ENCODE measurements at places on chromosomes 13 and 19.
A peak's percentile ranks its signal among the peaks of the same experiment; 100 is the strongest.

DNA sequence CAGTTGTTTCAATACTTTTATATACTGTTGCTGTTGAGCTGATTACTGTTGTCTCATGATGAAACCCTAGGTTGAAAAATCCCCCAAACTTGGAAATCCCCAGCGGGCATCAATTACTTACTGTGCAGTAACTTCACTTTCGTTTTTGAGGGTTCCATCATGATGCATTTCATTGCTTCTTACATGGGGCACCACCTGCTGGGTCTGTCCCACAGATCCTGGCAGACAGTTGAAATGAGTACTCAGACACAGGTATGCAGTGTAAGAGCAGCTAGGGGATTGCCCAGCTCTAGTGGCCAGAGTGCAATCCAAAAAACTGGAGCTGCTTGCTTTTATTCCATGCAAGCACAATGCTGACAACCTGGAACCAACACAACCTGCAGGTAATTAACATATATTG lies 132.5 kb upstream of the ZNF91 start:
- no peak for DNase-seq

DNA sequence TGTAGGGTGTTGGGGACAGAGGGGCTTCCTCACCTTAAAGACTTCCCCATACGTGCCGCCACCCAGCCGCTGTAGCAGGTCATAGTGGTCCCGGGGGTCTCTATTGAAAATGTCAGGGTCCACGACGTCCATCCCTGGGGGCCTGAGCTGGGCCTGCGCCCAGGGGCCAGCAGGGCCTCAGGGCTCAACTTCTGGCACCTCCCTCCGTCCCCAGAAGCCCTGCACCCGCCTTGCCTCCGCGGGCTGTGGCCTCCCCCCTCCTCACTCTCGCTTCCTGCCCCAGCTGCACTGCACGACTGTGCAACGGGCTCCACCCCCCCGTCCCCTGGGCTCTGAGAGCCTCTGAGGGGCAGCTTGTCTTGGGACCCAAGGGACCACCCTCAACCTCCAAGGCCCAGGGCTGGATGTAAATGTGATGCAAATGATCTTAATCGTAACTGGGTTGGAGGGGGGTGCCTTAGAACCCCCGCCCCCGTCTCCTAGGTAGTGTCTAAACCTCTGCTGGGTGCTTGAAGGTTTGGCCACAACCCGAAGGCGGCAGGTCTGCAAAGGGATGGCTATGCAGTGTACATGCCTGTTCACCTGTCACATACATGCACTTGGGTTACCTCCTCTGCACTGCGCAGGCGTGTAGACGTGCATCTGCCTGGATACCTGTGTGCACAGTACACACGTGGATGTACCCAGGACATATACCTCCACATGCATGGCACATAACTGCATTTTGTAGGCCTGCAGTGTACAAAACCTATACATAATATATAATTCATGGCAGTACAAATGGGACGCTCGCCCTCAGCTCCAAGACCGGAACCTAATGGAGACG lies at the start of gene MAP4K1:
Gene MAP4K1 (minus strand): TSS at position 190 of the 826 bp plus-strand sequence. CDS start 58 bp downstream, at position 132.
- peak; percentile 41 for DNase-seq

GRCh38 chr13:51002736-51003135 lies 93.1 kb downstream of the RNASEH2B start:
- DNase-seq = no peak

DNA sequence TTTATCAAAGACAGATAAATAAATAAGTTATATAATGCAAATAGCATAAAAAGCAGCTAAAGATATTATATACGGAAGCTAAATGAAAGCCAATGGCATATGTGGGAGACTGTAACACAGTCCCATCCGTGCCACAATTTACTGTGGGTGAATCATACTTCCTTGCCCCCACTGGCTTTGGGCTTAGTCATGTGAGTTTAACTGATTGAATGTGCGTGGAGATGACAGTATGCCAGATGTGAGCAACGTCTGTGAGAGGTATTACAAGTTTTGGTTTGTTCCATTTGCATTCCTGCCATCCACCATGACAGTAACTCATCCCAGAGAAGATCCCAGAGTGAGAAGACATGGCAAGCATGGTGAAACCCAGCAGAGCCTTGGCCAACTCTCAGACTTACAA lies 340.0 kb downstream of the SUCLA2 start:
- no peak for DNase-seq

DNA sequence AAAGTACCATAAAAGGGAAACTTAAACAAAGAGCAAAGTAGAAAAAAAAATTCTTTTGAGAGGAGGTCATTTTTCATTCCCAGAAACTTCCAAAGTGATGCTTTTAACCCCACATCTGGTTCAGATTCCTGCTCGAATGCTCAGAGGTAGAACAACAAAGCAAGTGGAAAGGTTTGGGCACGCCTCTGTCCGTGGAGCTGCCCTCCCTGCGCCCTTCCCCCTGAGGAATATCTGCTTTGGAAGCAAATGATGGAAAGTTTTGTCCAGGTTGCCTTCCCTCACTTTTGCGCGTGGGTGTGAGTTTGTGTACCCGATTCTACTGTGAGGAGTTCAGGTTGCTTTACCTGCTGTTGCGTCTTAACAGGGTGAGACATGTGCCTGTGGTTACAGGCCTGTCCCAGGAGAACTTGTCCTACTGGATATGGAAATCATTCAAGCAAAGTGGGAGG lies 110.2 kb downstream of the KLF5 start:
- no peak for DNase-seq

GRCh38 chr13:50357586-50358118 lies 342.4 kb downstream of the KCNRG start:
- DNase-seq = no peak

DNA sequence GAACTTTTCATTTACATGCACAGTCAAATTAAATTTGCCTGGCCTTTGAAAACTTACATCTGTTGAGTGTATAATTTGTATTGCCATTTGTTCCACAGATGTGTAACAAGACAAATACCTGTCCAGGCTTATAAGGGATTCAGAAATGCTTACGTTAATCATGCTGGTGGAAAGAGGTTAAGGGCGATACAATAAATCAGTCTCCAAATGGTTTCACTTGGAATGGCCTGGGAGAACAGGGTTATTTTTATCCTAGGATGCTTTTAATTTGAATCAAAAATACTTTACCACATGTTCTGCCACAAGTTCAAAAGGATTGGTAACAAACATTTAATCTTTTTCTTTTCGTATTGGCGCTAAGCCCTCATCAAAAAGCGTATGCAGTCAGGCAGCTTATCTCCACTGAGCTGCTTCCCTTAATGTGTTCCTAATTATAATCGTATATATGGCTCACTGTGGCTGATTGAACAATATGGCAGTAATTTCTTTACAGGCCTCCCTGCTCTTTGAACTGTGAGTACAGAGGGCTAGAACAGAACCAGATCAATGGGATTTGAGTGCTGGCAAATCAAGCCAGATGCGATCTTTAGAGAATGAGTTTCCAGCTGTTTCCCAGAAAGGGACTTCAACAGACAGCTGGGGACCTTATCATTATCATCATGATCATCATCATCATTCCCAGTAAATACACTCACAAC lies 425.7 kb downstream of the SPRY2 start:
- DNase-seq = no peak

DNA sequence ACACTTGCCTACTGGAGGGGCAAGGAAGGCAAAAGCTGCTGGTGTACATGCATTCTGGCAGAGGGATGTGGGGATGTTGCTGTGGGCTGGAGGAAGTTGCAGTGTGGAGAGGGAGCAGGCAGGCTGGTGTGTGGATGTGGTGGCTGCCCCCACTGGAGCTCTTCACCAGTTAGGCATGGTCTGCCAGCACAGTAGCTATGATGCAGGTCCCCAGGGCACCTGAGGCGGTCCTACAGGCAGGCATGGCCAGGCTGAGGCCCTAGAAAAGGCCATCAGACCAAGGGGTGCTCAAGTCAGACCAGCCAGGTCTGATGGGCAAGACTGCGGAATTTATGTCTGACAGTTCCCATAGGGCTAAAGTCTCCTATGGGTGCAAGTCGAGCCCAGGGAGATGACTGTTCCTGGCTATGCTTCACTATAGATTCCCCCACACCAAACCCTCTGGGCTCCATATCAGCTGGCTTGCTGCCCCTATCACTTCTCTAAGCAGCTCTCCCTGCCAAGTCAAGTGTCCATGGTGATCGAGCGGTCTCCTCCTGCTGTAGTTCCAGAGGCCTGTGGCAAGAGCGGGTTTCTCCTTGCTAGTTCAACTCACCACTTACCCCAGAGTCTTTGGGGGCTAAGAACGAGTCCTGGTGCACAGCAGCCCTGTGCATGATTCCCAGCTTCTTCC lies 473.1 kb downstream of the TDRD3 start:
- DNase-seq = no peak

GRCh38 chr13:60584976-60585375 lies 188.0 kb downstream of the TDRD3 start:
- no peak for DNase-seq

- DNase-seq = no peak
Measured at GRCh38 chr19:10952809-10953208, 8.0 kb upstream of the SMARCA4 start.

- no peak for DNase-seq
Measured at GRCh38 chr13:26784704-26785639, 24.4 kb upstream of the GPR12 start.

DNA sequence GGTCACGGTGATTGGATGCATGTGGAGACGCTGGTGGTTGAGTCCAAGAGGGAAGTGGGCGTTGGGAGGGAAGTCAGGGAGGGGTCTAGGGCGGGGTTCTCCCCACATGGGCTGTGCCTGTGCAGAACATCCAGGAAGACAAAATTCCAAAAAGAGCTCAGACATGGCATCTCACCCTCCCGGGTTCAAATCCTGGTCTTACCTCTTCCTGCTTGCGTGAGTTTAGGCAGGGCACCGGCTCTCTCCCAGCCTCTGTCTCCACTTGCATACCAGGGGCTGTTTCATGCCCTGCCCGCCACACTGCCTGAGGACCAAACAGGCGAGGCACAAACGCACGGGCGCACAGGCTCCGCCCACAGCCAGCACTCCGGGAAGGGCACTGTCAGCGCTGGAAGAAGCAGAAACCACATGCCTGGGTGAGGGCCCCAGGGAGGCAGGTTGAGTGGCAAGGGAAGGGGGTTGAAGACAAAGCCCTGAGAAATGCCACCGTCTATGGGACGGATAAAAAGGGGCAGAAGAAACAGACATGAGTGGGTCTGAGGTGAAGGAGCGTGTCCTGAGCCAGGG lies 123.6 kb upstream of the SOX1 start:
- no peak for DNase-seq

GRCh38 chr13:75769141-75769905 lies 133.2 kb downstream of the LMO7 start:
- DNase-seq = no peak

GRCh38 chr13:45109102-45109720 lies 11.1 kb upstream of the GTF2F2 start:
- DNase-seq = no peak

- DNase-seq = no peak
Measured at GRCh38 chr19:20325151-20325550, 158.1 kb downstream of the ZNF486 start.

DNA sequence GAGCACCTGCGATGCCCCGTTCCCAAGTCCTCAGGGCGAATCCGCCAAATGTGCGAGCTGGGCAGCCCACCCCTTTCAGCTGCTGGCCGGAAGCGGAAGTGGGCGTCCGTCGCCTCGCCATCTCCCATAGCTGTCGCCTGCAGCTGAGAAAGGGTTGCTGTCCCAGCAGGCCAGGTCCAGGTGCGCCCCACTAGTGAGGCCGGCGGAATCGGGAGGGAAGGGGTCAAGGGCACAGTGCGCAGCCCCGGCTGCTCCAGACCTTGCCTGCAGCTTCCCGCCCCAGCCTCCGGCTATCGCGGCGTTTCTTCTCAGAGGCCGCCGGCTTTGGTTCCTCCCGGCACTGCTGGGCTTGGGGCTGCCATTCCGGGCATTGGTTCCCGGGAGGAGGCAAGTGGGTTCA lies at the start of gene ZNF177:
Gene ZNF177 (plus strand): TSS at position 109 of the 400 bp plus-strand sequence. CDS start 15,299 bp downstream, outside the sequence.
- no peak for DNase-seq

GRCh38 chr19:4773047-4773640 lies 18.4 kb upstream of the FEM1A start:
- no peak for DNase-seq

- peak; percentile 63 for DNase-seq
Measured at GRCh38 chr19:14497228-14497921, 1.4 kb upstream of the GIPC1 start.

DNA sequence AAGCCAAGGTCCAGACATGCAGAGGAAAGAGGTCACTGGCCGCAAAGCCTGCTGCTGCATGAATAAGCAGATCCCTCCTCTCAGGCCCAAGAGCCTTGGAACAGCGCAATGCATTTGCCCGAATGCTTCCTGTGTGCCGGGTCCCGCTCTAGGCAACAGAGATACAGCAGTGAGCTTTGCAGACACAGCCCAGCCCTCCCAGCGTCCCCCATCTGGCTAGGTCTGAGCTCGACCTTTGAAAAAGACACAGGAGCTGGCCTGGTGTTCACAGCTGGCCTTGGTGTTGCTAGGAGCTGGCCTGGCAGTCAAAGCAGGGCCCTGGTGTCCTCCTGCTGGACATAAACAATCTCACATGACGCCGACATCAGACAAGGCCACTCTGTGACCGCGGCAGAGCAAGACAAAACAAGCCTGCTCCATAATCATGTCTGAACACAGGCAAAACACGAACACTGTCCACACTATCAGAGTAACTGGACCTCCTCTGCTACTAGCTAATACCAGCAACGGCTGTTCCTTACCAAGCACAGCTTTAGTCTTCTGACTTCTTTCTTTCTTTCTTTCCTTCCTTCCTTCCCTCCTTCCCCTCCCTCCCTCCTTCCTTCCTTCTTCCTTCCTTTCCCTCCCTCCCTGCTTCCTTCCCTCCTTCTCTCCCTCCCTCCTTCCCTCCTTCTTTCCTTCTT lies 5.7 kb upstream of the PEX11G start:
- DNase-seq = peak; percentile 45

DNA sequence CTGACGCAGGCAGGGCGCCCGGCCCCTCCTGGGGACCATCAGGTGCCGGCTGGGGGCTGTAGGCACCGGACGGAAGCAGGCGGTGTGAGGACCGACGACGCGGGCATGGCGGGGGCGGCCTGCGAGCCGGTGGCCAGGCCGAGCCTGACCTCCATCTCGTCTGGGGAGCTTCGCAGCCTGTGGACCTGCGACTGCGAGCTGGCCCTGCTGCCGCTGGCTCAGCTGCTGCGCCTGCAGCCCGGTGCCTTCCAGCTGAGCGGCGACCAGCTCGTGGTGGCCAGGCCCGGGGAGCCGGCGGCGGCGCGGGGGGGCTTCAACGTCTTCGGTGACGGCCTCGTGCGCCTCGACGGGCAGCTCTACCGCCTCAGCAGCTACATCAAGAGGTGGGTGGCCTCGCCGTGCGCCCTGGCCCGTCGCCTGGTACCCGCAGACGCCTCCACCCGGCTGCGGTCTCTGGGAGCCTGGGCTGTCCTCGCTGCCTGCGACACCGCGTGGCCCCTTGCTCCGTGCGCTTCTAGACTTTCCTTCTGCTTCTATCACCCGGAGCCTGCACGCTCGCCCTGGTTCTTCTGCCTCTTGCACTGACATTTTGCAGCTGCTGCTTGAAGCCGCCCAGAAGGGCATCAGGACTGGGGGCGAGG lies 460 bp downstream of the MEDAG start:
- DNase-seq = peak; percentile 53

DNA sequence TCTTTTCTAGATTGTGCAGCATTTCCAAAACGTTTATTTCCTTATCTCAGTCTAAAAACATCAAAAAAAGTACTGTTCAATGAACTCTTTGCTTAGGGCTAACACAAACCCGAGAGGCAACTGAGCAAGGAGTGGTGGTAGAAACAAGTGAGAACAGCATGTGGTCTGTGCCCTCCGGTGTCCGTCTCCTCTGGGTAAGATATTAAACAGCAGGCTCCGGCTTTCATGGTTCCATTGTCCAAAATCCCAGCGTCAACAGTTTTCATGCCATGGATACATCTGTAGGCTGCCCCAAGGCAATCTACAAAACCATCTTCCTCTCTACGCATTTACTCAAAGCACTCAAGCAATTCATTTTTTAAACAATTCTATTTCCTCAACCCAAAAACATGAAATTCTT lies 22.8 kb downstream of the DCLK1 start:
- no peak for DNase-seq

Measured in suppressor macrophage (primary cell).